ENCODE measurements at places on chromosomes 4 and X.

DNA sequence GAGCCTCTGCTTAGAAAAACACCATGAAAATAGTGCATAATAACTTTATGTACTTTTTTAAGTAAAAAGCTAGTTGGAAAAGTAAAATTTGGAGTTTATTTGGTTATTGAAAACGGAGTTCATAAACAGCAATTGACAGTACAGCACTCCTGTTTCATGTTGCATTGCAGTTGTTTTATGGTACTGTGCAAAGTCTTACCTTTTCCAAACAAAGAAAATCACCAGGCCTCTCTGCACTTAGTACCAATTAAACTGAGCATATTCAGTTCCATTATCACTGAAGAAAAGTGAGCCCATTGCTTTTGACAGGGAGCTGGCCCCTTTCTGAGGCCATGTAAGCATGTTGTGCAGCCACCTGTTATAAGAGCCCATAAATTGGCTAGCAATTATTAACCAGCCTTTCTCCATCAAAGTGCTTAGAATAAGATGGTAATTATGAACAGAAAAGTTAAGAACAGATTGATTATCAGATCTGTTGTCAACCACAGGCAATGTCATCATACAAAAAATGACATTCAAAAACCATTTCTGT is 376.6 kb upstream of the EMCN start:
- no peak for DNase-seq

DNA sequence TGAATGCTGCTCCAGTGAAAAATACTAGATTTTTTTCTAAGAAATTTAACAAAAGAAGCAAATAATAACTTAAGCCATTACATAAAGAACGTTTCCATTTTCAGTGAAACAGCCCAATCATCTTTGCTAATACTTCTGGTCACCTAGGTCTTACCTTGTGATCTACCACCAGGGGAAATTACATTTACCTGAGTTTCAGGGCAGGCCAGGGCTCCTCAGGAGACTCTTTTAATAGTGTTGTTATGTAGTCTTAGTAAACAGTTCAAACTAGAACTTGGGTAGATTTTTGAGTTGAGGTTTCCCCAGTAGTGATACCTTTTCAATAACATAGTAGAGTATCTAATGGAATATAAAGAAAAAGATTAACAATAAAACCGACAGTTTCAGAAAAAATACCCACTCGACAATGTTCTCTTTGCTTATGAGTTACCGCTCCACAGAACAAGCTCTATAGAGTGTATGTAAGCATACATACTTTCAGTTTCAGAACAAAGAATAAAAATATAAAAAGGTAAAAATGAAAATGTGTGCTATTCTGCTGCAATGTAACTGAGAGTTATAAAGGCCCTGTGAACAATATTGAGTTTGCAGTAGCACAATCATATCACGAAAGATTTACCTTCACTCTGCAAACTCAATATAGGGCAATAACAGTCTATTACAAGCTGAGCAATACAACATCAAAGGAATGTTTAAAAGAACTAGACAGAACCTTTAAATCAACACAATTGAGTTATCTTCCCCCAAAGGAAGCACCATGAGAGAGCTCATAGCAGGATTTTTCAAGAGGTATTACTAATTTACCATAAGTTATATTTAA is 165.8 kb downstream of the ATOH1 start:
- no peak for DNase-seq

- no peak for DNase-seq
Measured at GRCh38 chrX:38166478-38167083, 54.1 kb downstream of the SRPX start.

DNA sequence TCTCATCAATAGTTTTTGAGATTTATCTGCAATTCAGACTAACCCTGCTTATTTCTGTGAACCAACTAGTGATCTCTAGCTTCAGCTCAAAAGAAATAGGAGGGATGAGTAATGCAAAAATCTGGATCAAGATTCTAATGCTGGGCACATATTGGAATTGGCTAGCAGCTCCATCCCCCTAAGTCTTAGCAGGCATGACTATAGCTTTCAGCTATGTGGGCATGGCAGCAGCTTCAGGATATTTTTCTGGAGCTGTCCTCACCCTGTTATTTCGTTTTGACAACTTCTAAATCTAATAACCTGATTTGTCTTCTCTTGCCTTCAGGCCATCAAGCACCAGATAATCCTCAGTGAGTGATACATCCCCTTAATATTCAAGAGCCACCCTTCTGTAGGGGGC is 50.8 kb upstream of the GNPDA2 start:
- no peak for DNase-seq
